ENCODE measurements at places on chromosomes 12 and 14.
A peak's percentile ranks its signal among the peaks of the same experiment; 100 is the strongest.

DNA sequence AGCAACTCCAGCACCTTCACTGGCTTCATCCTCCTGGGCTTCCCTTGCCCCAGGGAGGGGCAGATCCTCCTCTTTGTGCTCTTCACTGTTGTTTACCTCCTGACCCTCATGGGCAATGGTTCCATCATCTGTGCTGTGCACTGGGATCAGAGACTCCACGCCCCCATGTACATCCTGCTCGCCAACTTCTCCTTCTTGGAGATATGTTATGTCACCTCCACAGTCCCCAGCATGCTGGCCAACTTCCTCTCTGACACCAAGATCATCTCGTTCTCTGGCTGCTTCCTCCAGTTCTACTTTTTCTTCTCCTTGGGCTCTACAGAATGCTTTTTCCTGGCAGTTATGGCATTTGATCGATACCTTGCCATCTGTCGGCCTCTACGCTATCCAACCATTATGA is 6.8 kb downstream of the OR11G2 start:
- H3K27ac ChIP-seq: no peak overlapping the region
- no peaks in the 10 kb centered on the region for H3K27me3 ChIP-seq
- DNase-seq: no peak
- peaks cover 10% of the 10 kb centered on the region for H3K4me1 ChIP-seq
- H3K4me3 ChIP-seq: no peak overlapping the region
- H3K36me3 ChIP-seq: no peaks in the 10 kb centered on the region

DNA sequence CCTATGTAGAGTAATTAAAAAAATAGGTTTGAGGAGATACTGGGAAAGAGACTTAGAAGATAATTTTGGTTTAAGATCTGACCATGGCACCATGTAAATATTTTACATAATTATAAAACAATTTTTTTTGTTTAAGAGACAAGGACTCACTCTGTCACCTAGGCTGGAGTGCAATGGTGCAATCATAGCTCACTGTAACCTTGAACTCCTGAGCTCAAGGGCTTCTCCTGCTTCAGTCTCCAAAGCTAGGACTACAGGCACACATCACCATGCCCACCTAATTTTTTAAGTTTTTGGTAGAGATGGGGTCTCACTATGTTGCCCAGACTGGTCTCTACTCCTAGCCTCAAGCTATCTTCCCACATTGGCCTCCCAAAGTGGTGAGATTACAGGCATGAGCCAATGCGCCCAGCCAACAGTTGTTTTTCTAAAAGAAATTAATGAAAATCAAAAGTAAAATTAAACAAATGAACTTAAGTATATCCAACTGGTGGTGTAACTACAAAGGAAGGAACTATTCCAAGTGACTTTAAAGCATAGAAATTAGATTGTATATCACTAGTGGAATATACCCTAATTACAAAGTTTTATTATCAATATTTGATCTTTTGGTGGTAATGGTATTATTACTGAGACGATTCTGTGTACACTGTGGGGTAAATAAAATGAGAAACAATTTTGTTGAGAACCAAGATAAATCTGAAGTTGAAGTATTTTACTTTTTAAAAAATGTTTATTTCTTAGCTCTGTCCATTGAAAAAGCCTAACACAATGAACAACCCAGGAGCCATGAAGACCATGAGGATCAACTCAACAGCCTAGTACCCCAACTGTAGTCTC is 29.1 kb downstream of the COCH start:
- H3K4me3 ChIP-seq: no peak overlapping the region
- H3K4me1 ChIP-seq: no peaks in the 10 kb centered on the region
- peaks cover 5% of the 10 kb centered on the region for H3K36me3 ChIP-seq

DNA sequence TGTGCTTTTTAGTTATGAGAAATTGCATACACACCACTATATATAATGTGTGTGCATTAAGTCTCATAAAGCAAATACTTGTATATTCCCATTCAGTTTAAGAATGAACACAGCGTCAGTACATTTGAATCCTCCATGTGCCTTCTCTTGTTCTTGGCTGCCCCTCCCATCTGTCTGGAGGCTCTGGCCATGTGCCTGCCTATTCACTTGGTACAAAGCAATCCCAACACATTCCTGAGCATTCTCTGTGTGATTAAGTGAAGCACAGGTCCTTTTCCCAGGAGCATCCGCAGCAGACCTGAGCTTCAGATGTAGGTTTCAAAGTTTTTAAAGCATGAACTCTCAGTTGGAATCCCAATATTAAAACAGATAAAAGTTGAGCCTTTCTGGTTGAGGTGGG is 58.7 kb downstream of the POLR3B start:
- H3K4me3 ChIP-seq: no peak overlapping the region
- H3K27ac ChIP-seq: no peak overlapping the region
- no peaks in the 10 kb centered on the region for H3K36me3 ChIP-seq
- no peaks in the 10 kb centered on the region for H3K27me3 ChIP-seq
- H3K4me1 ChIP-seq: peaks cover 38% of the 10 kb centered on the region

DNA sequence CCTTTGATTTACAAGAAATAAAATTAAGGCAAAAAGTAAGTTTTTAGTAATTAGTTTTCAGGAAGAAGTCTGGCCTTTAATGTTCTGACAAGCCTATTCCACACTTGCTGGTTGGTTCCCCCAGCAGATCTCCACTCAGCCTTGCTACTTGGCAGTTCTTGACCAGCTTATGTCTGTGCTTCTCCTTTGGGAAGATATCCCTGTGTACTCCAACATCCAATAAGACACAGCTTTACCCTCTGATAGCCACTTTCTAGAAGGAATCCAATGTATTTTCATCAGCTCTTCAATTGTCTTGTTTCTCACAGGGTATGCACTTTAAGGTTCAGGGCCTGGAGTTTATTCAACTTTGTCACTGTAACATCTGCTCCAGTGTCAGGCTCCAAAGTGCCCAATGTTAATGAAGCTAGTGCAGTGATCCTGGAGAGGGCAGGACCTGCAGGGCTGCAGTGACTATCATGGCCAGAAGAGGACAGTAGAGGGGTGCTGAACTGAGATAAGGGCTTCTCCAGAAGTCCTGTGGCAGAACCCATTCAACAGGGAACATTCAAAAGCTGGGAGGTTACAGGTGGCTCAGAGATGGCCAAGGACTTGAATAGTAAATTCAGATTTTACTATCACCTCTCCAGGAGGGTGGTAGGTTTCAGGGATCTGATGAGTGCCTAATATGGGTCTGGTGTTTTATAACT is 22.9 kb downstream of the JKAMP start:
- H3K27me3 ChIP-seq: no peaks in the 10 kb centered on the region
- H3K4me3 ChIP-seq: no peak overlapping the region
- peak; percentile 62 for DNase-seq
- H3K27ac ChIP-seq: no peak overlapping the region

DNA sequence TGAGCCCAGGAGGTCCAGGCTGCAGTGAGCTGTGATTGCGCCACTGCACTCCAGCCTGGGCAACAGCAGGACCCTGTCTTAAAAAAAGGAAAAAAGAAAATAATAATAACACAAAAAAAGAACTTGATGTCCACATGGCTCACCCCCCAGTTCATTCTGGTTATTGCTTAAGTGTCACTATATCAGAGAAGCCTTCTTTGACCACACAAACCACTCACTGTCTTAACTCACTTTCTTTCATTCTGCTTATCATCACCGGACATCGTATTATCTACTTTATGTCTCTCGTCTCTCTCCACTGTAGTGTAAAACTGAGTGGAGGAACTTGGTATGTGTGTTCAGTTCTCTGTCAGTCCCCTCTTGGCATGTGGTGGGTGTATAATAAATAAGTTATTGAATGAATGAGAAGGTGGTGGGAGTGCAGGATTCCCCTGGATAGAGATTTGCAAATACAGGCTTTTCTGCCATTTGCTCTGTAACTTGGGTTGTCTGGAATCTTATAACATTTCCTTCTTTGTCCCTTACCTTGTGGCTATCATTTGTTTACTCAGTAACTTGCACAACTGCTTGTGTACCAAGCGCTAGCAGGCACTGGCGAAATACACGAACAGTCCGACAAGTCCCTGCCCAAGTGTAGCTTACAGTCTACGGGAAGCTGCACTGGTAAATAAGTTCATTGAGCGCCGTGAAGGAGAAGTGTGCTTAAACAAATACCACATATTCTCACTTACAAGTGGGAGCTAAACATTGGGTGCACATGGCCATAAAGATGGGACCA is 86.6 kb upstream of the TRAF3 start:
- DNase-seq: no peak
- peaks cover 24% of the 10 kb centered on the region for H3K4me1 ChIP-seq
- H3K4me3 ChIP-seq: no peak overlapping the region
- H3K27ac ChIP-seq: no peak overlapping the region

GRCh38 chr12:70736351-70737133 is 99.3 kb upstream of the PTPRB start:
- H3K4me1 ChIP-seq: peaks cover 27% of the 10 kb centered on the region
- peaks cover 40% of the 10 kb centered on the region for H3K36me3 ChIP-seq
- H3K27ac ChIP-seq: peak overlapping the region; percentile 56
- DNase-seq: no peak
- H3K4me3 ChIP-seq: no peak overlapping the region

DNA sequence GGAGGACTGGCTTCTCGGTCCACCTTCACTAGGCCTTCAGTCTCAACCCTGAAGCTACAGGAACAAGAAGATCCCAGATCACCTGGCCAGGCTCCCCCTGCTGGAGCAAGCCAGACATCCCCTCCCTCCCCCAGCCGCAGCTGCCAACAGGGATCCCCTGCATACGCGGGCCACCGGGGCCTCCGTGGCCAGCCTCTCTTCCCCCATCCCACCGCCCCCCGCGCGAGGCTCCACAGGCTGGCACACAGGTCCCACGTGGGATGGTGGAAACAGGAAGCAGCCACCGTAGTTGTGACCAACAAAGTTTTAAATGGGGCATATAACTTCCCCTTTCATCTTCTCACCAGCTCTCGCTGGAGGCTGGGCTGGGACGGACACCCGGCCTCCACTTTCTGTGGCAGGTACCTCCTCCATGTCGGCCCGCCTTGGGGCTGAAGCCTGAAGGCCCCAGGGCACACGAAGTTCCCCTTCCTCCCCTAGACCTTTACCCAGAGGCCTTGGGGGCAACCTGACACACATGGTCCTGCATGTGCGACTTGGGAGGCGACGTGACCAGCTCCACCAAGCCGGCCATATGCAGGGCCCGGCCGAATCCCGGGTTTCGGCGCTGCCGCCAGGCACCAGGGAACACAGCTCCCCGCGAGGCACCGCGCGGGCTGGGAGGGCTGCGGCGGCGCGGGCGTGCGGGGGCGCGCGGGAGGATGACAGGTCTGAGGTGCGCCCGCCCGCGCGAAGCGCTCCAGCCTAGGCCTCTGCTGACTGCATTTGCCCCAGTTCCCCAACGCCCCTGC is 44.4 kb upstream of the PNMA1 start:
- peak overlapping the region; percentile 73 for H3K4me3 ChIP-seq
- H3K4me1 ChIP-seq: peaks cover 78% of the 10 kb centered on the region
- H3K27me3 ChIP-seq: no peaks in the 10 kb centered on the region
- peak overlapping the region; percentile 87 for H3K27ac ChIP-seq
- peaks cover 47% of the 10 kb centered on the region for H3K36me3 ChIP-seq

- DNase-seq: peak; percentile 25
- H3K27ac ChIP-seq: peak overlapping the region; percentile 92
- H3K36me3 ChIP-seq: peaks cover 62% of the 10 kb centered on the region
- H3K27me3 ChIP-seq: no peaks in the 10 kb centered on the region
- peak overlapping the region; percentile 98 for H3K4me3 ChIP-seq
These were observed 2.1 kb downstream of the WASHC4 start for GRCh38 chr12:105109465-105110212.

DNA sequence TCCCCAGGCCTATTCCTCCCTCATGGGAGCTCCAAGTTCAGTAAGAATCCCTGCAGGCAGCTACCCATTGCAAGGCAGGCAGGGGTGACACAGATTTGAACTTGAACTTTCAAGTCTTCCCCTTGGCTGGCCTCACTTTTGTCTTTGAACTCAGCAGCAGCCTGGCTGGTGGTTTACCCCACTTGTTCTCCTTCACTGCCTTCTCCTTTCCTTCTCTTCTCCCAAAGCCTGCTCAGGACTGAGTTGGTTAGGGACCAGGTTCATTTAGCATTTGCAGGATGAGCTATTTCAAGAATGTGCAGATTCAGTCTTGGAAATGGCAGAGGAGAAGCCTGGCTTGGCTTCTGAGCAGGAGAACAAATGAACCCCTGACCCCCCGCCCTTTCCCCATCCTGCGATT is 67.7 kb upstream of the TBX3 start:
- no peaks in the 10 kb centered on the region for H3K36me3 ChIP-seq
- H3K4me1 ChIP-seq: no peaks in the 10 kb centered on the region
- H3K4me3 ChIP-seq: no peak overlapping the region
- no peak for DNase-seq
- H3K27ac ChIP-seq: no peak overlapping the region
- H3K27me3 ChIP-seq: no peaks in the 10 kb centered on the region

DNA sequence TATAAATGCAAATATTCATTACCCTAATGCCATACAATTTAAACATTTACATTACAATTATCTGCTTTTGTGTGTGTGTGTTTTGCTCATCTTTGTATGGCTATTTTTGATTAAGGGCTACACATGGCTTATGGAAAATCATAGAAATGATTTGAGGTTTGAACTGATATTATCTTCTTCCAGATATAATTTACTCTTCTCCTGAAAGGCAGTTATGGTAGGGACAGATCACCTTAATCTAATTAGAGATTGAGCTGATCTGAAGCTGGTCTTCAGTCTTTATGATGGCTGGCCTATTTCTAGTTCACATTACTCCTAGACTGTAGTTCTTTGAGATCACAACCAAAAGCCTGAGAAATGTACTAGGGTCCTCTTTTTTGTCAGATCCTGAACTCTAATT is 15.6 kb downstream of the ABHD12B start:
- no peak overlapping the region for H3K27ac ChIP-seq
- peaks cover 5% of the 10 kb centered on the region for H3K36me3 ChIP-seq
- no peaks in the 10 kb centered on the region for H3K27me3 ChIP-seq
- H3K4me3 ChIP-seq: no peak overlapping the region
- peaks cover 16% of the 10 kb centered on the region for H3K4me1 ChIP-seq

- H3K4me1 ChIP-seq: no peaks in the 10 kb centered on the region
- H3K36me3 ChIP-seq: no peaks in the 10 kb centered on the region
- DNase-seq: no peak
- no peak overlapping the region for H3K4me3 ChIP-seq
- H3K27ac ChIP-seq: no peak overlapping the region
These were observed 120.0 kb downstream of the DNAI7 start for GRCh38 chr12:25074954-25075353.

DNA sequence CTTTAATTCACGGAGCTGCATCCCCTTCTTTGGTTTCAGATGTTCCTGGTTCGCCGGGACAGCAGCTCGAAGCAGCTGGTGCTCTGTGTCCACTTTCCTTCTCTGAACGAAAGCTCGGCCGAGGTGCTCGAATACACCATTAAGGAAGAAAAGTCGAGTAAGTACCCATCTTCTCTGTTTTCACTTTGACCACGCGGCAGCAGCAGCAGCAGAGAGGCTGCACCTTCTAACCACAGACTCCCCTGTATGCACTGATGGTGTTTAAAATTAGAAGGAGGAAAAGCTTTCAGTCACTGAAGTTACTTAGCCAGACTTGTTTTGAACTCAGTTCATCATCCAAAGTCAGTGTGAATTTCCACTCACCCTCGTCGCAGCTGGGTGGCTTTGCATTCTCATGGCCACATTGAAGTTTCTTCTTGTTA is 63.8 kb downstream of the RIN3 start:
- no peaks in the 10 kb centered on the region for H3K4me1 ChIP-seq
- no peak overlapping the region for H3K27ac ChIP-seq
- H3K4me3 ChIP-seq: no peak overlapping the region
- no peaks in the 10 kb centered on the region for H3K27me3 ChIP-seq

- DNase-seq: peak; percentile 32
- peaks cover 59% of the 10 kb centered on the region for H3K36me3 ChIP-seq
These were observed 840 bp downstream of the PNP start for GRCh38 chr14:20469890-20470602.
